T1000 (cell line): ENCODE measurements at places on chromosomes 7 and 10.
A peak's percentile ranks its signal among the peaks of the same experiment; 100 is the strongest.

GRCh38 chr10:7130191-7130911, 280.5 kb downstream of the SFMBT2 start:
- no peak for DNase-seq

DNA sequence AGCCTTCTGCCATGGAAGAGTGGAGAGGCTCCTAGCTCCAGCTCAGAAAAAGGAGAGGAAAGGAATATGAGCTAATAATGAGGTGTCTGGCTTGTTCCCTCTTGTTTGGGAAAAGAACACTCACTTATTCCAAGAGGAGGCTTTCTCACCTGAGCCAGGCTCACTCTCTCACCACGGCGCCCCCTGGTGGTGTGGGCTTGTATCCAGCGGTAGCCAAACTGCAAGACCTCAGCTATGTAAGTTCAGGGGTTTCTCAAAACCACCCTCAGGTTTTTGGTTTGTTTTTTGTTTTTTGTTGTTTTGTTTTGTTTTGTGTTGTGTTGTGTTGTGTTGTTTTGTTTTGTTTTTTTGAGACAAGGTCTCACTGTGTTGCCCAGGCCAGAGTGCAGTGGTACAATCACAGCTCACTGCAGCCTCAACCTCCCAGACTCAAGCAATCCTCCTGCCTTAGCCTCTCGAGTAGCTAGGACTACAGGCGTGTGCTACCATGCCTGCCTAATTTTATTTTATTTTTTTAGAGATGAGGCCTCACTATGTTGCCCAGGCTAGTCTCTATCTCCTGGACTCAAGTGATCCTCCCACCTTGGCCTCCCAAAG, 124.0 kb downstream of the TMEM130 start:
- no peak for DNase-seq

GRCh38 chr7:18276380-18276779, 219.2 kb upstream of the HDAC9 start:
- DNase-seq, result no peak

DNA sequence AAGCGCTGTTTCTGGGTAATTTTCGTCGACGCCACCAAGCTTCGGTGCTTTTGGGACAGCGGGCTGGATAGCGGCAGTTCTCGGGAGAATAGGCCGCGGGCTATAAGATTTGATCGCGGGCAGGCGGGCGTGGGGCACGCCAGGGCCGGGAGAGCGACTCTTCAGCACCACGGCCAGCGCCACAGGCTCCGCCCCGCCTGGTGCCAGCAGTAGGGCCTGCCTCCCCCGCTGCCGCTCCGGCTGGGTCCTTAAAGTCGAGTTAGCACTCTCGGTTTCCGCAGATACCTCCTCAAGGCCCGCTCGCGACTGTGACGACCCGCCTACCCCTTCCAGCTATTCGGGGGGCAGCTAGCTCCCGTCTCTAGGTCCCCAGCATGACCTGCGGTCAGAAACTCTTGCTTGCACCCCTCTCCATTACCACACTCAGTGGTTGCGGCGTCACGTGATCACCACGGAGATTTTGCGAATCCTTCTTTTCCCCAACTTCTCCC, 9.4 kb downstream of the NXPH1 start:
- peak; percentile 60 for DNase-seq

DNA sequence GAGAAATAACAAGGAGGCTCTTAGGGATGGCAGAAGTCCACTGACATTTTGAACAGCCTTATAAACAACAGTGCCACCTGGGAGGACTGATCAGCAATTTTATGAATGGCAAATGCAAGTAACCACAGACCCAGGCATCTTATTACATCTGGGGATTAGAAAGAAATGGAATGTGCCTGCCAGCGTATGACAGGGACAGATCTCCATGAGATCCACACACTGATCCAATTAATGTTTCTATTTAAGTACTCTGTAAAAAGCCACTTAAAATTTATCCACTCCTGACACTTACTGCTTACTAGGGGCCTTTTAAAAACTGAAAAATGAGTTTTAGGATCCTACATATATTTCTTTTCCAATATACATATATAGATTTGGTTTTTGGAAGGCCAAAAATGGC, 28.6 kb downstream of the PARD3 start:
- no peak for DNase-seq

DNA sequence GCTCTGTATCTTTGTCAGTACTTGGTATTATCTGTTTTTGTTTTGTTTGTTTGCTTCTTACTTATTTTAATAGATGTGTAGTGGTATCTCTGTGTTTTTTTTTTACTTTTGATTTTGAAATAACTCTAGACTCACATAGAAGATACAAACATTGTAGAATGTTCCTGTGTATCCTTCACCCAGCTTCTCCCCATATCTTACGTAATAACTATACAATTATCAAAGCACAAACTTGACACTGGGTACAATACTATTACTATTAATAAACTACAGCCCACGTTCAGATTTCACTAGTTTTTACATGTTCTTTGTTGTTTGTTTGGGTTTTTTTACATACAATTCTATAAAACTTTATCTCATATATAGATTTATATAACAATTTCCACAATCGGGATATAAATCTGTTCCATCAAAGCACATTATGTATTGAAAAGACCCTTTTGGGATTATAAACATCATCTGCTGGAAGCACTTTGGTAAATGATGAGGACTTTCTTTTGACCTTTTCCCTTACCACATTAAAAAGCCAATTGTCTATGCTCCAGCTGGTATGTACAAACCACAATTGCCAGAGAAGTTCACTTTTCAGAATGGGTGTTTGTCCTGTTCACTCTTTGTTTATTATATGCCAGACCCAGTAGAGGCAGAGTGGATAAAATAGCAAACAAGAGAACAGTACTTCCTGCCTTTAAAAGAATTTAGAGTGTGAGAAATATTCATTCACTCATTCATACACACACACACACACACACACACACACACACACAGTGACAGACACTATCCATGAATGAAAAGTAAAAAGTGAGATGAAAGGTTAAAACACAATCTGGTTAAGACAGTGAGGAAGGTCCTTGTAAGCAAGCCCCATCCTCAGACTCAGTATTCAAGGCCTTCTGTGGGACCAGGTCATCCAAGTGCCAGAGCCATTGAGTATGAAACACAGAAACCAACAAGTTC, 113.0 kb downstream of the SGMS1 start:
- DNase-seq, result no peak

- DNase-seq, result no peak
Observed at GRCh38 chr7:5435291-5436002, 11.8 kb upstream of the TNRC18 start.

- DNase-seq, result no peak
Observed at GRCh38 chr10:51663086-51663485, 36.3 kb downstream of the CSTF2T start.
